Upper lobe of right lung (tissue), 1 donor: ENCODE measurements at places on chromosomes 3 and 15.
A peak's percentile ranks its signal among the peaks of the same experiment; 100 is the strongest.

GRCh38 chr3:143850877-143851276 lies 2.6 kb upstream of the SLC9A9 start:
- DNase-seq = no peak

DNA sequence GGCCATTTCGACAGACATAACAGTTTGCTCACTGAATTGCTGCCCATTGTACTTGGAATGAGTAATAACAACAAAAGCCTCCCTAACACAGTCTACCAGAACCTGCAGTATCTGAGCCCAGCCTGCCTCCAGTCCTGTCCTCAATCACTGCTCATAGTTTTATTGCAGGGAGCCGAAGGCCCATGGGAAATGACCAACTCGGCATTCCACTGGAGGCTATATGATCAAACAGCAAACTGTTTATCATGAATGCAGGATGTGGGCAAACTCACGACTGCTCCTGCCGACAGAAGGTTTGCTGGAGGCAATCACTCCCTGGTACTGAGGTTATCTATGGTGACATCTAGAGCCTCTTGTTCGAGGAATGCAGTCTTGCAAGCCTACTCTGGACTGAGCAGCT lies 46.3 kb downstream of the LSM3 start:
- no peak for DNase-seq

DNA sequence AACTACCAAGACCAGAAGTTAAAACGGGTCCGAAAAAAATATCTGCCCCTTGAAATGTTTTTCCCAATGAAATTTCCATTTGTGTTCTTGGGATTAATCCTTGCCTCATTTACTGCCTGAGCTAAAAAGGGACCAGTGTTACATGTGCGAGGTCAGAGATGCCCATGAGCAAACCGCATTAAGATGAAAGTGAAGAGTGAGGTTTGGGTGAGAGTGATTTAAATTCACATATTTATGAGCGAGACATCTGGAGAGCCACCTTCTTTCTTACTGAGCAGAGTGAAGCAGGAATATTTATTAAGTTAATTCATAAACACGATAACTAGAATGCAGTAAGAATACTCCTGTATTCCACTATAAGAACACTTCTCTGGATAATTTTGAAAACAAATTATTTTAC lies 41.3 kb downstream of the SRP14 start:
- DNase-seq = no peak

DNA sequence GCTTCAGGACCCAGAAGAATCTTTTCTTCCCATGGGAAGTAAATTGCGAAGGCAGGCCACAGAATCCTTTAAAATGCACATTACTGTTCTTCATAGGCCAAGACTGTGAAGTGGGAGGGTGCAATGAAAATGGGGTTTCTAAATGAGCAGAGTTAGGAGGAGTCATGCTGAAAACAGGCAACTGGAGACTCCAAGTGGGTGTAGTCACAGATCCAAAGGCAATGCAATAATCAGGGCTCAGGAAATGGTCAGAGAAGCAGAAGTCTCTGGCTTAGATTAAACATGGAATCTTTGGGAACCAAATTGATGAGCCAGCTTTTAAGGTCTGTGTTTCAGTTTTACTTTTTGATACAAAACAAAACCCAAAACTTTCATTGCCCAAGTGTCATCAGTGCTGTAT lies 37.6 kb downstream of the HHLA2 start:
- no peak for DNase-seq

- peak; percentile 29 for DNase-seq
Observed at GRCh38 chr3:50660386-50660785, 14.3 kb upstream of the DOCK3 start.
